ENCODE measurements at places on chromosomes 2 and 18.

GRCh38 chr2:219119422-219120043 lies 41.1 kb downstream of the NHEJ1 start:
- peak; percentile 71 for DNase-seq

DNA sequence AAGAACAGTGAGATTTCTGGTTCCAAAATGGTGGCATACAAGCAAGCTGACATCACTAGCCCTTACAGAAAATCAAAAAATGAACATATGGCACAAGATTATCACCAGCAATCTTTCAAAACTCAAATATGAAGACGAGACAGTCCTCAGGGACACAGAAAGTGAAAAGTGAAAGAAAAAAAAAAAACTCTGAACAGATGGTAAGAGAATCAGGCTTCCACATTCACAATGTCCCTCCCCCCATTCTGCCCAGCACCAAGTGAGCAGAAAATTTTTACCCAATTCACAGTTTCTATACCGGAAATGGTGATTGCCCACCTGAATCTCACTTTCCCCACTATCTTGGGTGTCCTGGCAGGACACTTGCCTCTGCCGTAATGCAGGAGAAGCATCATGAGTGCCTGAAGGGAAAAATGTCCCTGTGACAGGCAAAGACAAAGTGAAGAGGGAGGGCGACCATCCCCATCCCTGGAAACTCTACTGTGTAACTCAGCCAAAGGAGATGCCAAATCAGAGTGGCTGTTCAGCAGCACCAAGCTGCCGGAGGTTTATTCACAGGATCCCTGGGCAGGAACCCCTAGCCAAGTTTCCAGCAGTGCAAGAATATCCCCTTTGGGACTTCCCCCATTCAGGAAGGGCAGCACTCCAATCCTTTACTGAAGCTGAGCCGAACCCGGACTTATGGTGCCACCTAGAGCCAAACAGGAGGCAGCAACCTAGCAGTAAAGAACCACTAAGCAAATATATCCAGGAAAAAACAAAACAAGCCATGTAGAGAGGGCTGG lies 312.2 kb downstream of the LRATD1 start:
- no peak for DNase-seq

DNA sequence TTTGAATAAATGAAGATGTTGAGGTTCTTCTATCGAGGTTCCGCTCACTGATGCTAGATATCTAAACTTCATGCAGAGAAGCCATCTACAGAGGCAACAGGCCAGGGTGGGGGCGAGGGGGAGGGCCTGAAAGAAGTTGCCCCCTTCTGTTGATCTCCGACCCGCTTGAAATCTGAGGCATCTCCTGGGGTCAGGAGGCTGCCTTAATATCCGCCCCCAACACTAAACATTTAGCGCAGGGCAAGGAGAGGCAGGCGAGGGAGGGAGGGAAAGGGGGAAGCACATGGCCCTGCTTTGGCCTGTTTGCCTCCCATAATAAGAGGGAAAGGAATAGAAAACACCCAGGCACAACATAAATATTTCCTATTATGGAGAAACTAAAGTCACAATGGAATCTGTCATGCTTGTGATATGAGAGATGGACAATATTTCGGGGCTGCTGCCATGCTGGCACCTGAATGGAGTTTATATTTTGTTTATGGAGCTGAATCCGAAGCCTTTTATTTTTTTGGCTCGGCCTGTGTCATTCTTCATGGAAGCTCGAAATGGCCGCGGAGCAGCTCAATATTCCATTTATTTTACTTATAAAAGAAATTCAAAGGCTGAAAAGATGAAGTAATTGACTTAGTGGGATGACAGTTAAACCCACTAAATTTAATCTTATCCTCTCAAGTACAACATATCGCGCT lies 221.1 kb downstream of the INSIG2 start:
- DNase-seq = no peak

GRCh38 chr18:31607384-31607783 lies 15.7 kb downstream of the TTR start:
- no peak for DNase-seq

GRCh38 chr2:78992451-78992806 lies 33.1 kb upstream of the REG3G start:
- no peak for DNase-seq

GRCh38 chr2:235494716-235495372 lies 1.0 kb downstream of the AGAP1 start:
- peak; percentile 50 for DNase-seq

GRCh38 chr2:199903111-199903510 lies 8.0 kb upstream of the C2orf69 start:
- DNase-seq = no peak

- no peak for DNase-seq
Observed at GRCh38 chr2:152405206-152406118, 70.5 kb downstream of the FMNL2 start.

DNA sequence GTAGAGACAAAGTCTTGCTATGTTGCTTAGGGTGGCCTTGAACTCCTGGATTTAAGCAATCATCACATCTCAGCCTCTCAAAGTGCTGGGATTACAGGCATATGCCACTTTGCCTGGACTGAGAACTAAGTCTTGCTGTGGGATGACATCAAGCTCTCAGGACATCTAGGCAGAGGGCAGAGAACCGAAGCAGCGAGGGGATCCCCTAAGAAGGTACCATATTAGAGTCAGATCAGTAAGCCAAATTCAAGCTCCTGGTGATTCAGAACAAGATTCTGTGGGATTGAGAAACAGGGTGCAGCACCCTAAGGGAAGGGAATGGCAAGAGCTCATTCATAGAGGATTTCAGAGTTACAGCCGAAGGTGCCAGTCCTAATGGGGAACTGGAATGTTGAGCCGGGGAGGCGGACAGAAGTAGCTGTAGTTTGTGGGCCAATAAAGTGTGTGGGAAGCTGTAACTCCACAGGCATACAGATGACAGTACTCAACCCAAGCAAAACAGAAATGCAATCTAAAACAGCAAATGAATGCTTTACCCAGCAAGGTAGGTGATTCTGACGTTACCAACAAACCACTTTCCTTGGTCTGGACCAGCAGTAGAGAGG lies 30.9 kb downstream of the EPHA4 start:
- DNase-seq = no peak

GRCh38 chr2:101349893-101350662 lies 37.2 kb downstream of the CREG2 start:
- DNase-seq = no peak

DNA sequence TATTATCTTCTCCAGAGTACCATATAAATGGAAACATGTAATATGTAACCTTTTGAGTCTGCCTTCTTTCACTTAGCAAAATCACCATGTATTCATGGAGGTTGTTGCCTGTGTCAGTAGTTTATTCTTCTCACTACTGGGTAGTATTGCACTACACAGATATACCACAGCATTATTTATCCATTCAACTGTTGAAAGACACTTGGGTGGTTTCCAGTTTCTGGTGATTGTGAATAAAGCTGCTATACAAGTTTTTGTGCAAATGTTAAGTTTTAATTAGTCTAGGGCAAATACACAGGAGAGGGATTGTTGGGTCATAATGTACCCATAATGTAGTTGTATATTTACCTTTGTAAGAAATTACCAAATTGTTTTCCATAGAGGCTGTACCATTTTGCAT lies 29.6 kb upstream of the RPRD1A start:
- no peak for DNase-seq

DNA sequence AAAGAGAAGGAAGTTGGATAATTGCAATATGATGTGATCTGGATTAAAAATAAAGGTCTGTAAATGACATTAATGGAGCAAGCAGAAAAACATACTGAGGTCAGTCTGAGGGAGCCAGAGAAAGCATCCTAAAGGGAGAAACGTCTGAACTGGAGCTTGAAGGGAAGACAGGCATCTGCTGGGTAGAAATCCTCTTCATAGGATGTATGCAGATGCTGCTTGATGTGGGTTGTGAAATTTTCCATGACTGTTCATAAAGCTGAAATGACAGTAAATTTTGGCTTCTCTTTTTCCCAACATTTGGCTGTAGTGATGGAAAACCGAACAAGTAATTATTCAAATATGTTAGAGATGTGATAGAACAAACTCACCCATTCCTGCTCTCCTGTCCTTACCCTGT lies 287.6 kb downstream of the CAMKMT start:
- no peak for DNase-seq

GRCh38 chr18:31973929-31974546 lies 31.1 kb upstream of the TRAPPC8 start:
- DNase-seq = no peak

- no peak for DNase-seq
Observed at GRCh38 chr2:66456183-66457041, 21.5 kb downstream of the MEIS1 start.

- no peak for DNase-seq
Observed at GRCh38 chr2:39550701-39551285, 113.7 kb upstream of the MAP4K3 start.

GRCh38 chr2:115460008-115460407 lies 1017.6 kb downstream of the DPP10 start:
- no peak for DNase-seq

DNA sequence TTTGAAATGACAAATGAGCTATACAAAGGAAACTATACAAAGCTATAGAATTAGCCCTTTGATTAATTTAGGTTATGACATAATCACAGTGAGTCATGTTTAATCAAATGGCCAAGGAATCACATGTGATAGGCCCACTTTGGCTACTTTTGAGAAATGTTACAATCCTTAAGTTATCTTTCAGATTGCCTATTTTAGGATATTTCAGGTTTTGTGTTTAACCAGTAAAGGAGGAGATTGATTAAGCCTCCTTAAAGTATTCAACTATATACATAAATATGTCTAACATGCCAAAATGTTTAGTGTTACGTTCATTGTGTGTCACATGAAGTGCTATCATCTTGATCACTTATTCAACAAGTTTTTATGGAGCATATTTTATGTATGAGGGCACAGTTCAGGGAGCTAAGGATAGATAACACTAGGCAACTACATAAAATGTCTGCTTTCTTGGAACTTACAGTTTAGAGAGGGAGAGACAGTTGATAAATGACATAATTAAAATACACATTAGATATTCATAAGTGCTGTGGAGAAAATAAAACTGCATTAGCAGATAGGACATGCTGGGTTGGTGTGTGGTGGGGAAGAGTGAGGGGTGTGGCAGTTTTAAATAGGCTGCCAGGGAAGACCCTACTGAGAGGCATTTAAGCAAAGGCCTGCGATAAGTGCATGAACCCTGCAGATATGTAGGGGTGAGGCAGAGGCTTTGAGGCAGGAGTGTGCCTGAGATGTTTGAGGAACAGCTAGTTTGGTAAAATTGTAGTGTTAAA lies 77.2 kb downstream of the LTBP1 start:
- DNase-seq = no peak

DNA sequence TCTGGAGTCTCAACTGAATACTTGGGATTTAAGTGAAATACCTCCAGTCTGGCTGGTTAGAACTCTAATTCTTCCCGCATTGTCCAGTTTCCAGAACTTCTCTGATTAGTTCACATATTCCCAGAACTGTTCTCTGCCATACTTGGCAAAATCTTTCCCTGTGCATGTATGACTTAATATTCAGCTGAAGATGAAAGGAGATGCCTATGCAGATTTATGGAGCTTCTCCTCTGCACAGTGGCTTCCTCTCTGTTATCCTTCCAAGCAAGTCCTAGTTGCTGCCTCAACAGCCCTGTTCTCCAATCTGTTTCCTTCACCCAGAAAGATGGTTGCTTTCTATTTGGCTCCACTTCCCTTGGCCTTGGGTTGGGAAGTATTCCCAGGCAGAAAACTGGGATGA lies 155.4 kb upstream of the GATA6 start:
- DNase-seq = no peak

DNA sequence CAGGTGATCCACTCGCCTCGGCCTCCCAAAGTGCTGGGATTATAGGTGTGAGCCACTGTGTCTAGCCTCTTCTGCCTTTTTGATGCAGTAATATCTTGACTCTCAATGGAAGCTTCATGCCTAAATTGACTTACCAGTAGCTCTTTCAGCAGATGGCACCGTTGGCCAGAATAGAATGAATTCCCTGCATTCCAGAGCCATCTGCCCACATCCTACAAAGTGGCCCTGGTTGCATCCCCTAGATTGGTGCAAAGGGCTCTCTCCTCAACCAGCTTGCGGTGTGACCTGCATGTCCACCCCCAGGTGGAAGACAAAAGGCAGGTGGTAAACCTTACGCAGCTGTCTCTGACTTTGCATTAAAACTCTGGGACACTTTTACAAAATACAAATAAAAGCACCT lies 4.4 kb upstream of the PARD6G start:
- DNase-seq = no peak

DNA sequence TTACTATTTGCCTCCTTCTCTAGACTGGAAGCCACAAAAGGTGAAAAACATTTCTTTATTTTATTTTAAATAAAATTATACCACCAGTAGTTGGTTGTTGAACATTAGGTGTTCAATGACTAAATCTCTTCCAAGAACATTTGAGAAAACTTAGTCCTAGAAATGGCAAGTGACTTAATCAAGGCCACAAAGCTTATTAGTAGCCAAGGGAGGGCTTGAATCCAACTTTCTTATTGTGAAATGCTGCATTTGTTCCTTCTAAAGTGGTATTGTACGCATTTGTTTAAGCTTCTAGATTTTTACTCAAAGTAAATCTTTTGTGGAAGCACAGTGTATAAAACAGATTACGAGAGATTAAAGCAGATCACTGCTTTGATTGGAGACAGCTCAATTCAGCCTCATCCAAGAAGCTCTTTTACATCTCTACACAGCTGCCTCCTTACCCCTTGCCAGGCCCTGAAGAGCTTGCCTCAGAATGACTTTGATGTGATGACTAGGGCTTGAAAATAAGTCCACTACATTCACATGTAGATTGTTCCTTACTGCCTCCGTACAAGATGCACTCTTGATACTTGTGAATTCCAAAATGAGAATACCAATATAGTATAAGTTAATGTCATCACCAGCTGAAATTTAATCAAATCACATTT lies 244.8 kb downstream of the XIRP2 start:
- no peak for DNase-seq

- no peak for DNase-seq
Observed at GRCh38 chr2:46888421-46888952, 27.1 kb downstream of the MCFD2 start.

DNA sequence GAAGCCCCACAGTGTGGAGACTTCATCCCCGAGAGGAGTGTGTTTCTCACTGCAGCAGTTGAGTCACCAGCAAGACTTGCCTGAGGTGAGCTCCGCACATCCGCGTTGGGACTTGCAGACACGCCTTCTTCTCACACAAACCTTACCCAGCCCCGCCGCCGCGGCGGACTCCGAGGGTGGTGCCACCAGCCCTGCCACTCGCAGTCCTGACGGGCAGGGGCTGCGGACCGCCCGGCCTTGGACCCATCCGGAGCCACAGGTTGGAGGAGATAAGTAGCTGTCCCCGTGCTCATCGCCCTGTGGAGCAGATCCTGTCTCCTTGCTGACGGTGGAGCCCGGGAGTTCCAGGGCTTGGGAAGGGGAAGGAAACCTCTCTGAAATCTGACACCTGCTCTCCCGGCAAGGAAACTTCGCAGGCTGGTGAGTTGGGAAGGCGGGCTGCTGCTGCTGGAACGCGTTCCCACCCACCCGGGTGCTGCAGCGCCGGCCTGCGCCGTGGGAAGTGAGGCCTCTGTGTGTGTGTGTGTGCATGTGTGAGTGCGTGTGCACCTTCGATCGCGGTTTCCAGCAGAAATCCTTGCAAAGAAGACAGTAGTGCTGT lies at the start of gene RAB27B:
Gene RAB27B (plus strand): TSS at position 197 of the 601 bp plus-strand sequence. CDS start 49,109 bp downstream, outside the sequence.
- peak; percentile 62 for DNase-seq

- peak; percentile 70 for DNase-seq
Observed at GRCh38 chr2:71466301-71467179, 13.2 kb downstream of the DYSF start.

- no peak for DNase-seq
Observed at GRCh38 chr2:241542278-241542605, 16.3 kb upstream of the BOK start.

- peak; percentile 54 for DNase-seq
Observed at GRCh38 chr2:176122683-176123410, at the start of gene HOXD9. HOXD9 (plus strand) TSS chr2:176122719; CDS start chr2:176122769, 50 bp downstream.

- peak; percentile 55 for DNase-seq
Observed at GRCh38 chr2:72893594-72894319, 6.5 kb downstream of the SPR start.
